Activated T-cell treated with anti-CD3 and anti-CD28 coated beads, Interleukin-2, amount 50 U/mL, for 48 hours (primary cell): ENCODE measurements at places on chromosomes 5 and 9.

GRCh38 chr9:136222906-136223285, 18.0 kb upstream of the LHX3 start:
- no peak for DNase-seq

GRCh38 chr5:4563400-4563799, 576.7 kb upstream of the ADAMTS16 start:
- DNase-seq: no peak

DNA sequence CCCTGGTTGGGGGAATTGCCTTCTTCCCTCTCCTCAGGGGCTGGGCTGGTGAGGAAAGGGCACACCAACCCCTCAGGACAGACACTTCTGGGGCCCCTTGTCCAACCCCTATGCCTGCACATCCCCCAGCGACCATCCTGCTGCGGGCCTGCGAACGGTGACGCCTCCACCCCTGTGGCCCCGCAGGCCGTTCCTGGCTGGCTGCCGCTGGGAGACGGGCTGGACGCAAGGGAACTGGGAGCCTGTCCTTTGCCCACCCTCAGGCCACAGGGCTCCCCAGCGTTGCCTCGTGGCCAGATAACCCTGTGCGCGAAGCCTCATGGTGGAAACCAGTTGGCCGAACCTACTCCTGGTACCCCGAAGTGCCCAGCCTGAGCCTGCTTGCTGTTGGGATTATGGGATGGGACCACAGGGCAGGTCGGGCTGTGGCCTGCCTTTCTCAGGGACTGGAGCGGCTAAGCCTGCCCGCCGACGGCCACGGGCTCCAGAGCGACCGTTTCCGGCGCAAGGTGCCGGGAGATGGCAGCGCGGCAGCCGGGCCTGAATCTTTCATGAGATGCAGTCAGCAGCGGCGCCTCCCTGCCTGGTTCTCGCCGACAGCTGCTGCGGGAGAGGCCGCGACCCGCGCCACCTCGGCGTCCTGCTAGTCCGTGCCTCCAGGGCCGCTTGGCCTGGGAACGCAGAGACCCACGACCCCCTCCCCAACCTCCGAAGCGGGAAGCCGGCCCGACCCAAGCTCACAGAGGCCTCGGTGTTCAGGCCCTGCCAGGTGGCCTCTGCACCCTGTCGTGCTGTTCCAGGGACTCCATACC, 6.5 kb upstream of the PITX1 start:
- DNase-seq: peak; percentile 43

- DNase-seq: no peak
Observed at GRCh38 chr5:88934439-88934838, 51.5 kb upstream of the MEF2C start.

DNA sequence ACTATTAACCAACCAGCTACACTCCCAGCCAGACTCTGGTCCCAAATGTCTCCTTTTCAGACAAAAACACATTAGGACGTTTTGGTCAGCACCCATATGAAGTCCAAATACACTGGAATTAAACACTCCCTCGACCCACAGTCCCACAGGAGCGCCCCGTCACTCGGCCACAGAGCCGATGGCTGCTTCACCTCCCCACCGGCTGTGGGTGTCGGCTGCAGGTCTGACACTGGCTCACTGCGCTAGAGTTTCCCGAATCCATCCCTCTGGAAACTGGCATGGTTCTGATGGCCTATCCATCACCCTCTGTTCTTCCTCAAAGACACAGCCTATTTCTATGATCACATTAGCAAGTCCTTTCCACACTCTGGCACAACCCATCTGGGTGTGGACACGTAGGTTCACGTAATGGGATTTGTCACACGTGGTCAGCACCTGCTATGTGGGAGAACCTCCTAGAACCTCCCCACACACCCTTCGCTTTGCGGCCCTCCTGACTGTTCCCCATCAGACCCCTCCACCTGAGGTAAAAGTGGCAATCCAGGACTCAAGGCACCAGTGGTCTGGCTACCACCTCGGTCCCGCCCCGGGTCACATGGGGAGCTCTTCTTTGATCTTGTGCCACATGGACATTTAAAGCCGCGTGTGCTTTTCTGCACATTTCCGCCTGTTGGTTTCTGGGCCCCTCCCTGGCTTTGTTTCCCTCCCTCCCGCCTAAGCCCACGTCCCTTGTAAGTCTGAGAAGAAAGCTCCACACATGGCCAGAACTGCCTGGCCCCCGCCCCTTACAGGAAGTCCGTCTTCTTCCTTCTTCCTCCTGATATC, 131.1 kb upstream of the PHYKPL start:
- DNase-seq: no peak

- no peak for DNase-seq
Observed at GRCh38 chr9:35660966-35661415, 2.9 kb downstream of the CCDC107 start.

GRCh38 chr5:175317872-175318271, 126.1 kb downstream of the DRD1 start:
- no peak for DNase-seq

GRCh38 chr9:77597057-77597456, 51.1 kb downstream of the GNA14 start:
- DNase-seq: no peak

DNA sequence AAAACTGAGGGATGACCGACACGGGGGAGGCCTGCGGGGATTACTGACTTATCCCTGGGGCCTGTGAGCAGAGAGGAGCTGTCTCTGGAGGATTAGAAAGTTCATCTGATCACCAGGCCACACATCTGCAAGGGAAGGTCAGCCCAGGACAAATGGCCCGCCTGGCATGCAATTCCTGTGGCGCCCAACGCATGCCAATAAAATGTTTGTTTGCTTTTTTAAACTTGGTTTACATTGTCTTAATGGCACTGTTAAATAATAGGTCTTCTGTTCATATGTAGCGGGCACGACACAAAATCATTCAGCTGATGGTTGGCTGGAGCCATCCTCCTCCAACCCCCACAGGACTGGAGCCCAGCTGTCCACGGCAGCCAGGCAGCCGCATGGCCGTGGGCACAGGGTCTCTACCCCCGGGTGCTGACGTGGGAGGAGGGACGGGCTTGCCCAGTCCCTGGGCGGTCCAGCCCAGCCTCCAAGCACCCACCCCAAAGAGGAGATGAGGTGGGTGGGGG, 41.0 kb upstream of the SLC12A7 start:
- DNase-seq: no peak

DNA sequence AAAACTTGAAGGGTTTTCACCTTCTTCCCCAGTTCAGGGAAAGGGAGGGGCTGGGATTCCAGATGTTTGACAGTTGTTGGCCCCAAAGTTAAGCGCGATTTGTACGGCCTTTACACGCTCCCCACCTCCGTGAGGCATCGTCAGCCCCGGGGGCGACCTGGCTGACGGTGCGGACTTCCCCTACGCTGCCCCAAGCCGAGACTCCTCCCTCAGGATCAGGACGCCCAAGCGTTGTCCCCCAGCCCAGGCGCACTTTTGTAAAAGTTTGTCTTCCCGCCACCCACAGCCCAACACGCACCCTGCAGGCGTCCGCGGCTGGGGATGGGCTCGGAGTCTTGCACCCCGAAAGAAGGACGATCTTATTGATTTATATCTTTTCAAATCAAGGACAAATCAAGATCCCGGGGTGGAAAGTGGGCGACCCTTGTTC, 713 bp downstream of the MOB3B start:
- peak; percentile 68 for DNase-seq

DNA sequence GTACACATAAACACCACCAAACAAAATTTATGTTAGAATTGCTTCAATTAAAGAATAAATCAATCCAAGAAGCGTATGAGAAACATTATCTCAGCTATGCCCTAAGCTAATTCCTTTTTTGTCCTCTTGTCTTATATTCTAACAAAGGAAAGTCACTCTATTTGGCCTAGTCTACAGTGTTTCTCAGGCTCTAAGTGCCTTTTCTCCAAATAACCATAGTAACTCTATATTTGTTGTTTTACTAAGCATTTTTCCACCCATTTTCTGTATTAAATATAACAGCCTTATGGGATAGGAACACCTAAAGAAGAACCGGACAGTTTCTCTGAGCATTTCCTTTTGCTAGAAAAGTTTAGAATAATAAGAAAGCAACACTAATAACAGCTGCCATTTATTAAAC, 120.1 kb upstream of the MTAP start:
- no peak for DNase-seq

DNA sequence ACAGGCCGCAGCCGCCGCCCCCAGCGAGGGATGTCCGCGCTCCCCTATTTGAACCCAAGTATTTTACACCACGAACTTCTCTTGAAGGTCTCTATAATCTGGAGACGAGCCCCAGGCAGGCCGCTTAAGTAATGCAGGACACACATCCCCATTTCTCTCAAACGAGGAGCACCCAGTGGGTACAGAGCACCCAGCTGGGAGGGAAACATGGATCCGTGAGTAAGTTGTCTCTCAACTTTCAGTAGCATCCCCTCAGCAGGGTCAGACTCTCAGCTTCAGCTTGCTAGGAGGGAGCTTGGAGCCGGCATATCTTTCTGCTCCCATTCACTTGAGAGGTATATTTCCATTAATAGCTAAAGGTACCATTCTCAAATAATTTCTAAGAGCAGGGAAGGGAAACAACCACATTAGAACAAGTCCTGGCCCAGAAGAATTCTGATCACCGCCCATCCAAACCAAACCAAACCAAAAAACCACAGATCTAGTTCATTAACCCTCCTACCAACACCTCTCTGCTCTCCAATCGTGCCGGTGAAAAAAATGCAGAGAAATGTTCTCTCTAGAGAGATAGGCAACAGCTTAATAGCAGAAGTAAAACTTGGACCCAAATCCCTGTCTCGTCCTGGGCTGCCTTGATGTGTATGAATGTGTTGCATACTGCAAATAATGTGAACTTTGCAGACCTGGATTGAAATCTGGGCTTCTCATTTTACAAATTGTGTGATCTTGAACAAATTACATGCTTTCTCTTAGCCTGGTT, 910 bp downstream of the TDRD7 start:
- no peak for DNase-seq

DNA sequence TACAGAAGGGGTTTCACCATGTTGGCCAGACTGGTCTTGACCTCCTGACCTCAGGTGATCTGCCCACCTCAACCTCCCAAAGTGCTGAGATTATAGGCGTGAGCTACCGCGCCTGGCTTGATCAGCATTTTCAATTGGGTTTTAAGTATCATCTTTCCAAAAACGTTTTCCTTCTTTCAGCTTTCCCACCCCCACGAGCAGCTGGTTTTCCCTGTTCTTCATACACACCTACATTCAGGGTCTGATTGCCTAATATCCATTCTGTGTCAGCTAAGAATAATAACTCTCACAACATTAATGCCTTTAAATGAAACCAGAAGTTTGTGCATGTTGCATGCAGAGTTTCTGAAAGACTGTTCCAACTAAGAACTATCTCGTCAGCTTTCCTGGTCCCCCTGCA, 38.3 kb downstream of the RFK start:
- no peak for DNase-seq
